ENCODE measurements at places on chromosomes 1 and 21. TPM values are rescaled to one million over a fixed set of nuclear protein-coding genes. Genes with fewer than 3 reads are reported as not detected.

The C1orf216 gene
- 11.4 TPM for total RNA-seq

The OR6K3 gene
- not detected for total RNA-seq

The ALX3 gene
- not detected for total RNA-seq

The C1orf56 gene
- total RNA-seq = 1.2 TPM

The GJB4 gene
- not detected for total RNA-seq

The OR4F29 gene
- total RNA-seq = not detected

The LCE2C gene
- not detected for total RNA-seq

The OBSCN gene
- total RNA-seq = 33.5 TPM

The OR2T35 gene
- not detected for total RNA-seq

The ZBTB8B gene
- not detected for total RNA-seq

The CYP2J2 gene
- total RNA-seq = 1.3 TPM

The LIN28A gene
- not detected for total RNA-seq

The AMPD1 gene
- total RNA-seq = not detected

The RIPPLY3 gene
- total RNA-seq = not detected

The PRR9 gene
- not detected for total RNA-seq

The CLDN8 gene
- not detected for total RNA-seq

The KCNJ9 gene
- not detected for total RNA-seq

The KIF2C gene
- 81.8 TPM for total RNA-seq

Measured in activated naive CD4-positive, alpha-beta T cell treated with anti-CD3 and anti-CD28 coated beads, Interleukin-2, amount 10 ng/mL, durations not matched to agents 5 hours and 36 hours (primary cell).